ENCODE measurements at places on chromosomes 13 and 19.

DNA sequence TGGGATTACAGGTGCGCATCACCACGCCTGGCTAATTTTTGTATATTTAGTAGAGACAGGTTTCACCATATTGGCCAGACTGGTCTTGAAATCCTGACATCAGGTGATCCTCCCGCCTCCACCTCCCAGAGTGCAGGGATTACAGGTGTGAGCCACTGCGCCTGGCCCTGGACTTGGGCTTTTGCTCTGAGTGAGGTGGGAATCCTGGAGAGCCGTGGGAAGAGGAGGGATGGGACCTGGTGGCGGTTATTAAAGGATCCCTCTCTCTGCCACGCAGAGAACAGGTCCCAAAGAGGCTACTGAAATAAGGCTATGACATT, 1.7 kb upstream of the TLE5 start:
- no peak for DNase-seq

DNA sequence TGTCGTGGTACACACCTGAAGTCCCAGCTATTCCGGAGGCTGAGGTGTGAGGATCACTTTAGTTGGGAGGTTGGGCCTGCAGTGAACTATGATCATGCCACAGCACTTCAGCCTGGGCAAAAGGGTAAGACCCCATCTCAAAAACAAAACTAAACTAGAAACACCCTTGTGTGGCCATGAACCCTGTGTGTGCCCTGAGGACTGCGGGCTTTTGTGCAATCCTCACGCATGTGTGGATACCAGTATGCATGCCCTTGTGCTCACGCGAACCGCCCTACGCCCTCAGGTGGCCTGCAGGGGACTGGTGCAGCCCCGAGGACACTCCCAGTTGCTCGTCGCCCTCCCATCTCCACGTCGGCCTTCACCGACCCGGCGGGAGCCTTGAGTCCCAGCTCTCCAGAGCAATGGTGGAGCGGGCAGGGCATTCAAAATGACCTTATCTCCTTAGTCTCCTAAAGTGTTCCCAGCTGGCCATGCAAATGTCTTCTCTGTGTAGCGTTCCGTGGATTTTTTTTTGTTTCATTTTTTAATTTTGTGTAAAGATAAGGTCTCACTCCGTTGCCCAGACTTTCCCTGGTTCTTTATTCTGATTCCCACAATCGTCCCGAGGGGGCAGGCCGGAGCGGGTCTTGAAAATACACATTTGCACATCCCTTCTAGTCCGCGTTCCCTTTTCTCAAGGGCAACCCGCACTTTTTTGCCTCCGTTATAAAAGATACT, 868 bp upstream of the EGLN2 start:
- DNase-seq = no peak

GRCh38 chr13:99256283-99256682, 1.9 kb downstream of the GPR18 start:
- no peak for DNase-seq

DNA sequence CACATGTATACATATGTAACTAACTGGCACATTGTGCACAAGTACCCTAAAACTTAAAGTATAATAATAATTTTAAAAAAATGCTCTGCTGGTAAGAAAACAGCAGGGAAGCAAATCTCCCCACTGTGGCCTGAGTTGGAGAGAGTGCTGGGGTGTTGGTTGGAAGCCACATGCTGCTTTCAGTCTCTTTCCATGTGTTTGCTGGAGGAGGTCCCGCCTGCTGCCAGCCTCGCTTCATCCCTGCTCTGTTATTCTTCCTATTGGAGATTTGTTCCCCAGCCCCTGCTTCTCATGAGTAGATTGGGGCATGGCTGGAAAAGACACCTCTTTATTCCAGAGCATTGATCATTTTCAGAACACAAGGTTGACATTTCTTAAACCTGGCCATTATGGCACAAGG, 230.5 kb downstream of the FGF9 start:
- no peak for DNase-seq

- no peak for DNase-seq
Measured at GRCh38 chr13:51280379-51280940, 58.3 kb downstream of the FAM124A start.

DNA sequence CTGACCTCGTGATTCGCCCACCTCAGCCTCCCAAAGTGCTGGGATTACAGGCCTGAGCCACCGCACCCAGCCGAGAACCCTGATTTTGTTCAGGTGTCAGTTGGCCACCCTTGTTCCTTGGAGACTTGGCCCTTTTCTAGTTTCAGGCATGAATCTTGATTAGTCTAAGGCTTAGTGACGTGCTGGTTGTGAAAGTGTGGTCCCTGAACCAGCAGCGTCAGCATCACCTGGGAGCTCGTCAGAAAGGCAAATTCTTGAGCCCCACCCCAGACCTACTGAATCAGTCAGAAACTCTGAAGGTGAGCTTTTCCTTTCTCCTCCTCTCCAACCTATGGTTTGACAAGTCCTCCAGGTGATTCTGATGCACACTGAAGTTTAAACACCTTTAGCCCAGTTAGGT, 35.2 kb downstream of the CACNG6 start:
- DNase-seq = no peak

DNA sequence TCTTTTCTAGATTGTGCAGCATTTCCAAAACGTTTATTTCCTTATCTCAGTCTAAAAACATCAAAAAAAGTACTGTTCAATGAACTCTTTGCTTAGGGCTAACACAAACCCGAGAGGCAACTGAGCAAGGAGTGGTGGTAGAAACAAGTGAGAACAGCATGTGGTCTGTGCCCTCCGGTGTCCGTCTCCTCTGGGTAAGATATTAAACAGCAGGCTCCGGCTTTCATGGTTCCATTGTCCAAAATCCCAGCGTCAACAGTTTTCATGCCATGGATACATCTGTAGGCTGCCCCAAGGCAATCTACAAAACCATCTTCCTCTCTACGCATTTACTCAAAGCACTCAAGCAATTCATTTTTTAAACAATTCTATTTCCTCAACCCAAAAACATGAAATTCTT, 22.8 kb downstream of the DCLK1 start:
- no peak for DNase-seq

DNA sequence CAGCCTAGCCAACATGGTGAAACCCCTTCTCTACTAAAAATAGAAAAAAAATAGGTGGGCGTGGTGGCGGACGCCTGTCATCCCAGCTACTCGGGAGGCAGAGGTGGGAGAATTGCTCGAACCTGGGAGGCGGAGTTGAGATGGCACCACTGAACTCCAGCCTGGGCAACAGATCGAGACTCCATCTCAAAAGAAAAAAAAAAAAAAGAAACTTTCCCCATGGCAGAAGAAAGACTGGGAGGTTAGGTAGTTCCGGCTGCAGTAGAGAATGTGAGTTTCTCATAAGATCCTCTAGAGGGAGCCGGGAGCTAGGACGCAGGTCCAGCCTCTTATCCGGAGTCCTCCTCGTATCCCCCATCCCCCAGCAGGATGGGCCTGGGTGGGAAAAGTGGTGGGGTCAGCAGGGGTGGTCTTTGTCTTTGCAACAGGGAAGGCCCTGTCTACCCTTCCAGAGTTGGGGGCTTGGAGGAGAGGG, 13.2 kb upstream of the CREB3L3 start:
- no peak for DNase-seq

DNA sequence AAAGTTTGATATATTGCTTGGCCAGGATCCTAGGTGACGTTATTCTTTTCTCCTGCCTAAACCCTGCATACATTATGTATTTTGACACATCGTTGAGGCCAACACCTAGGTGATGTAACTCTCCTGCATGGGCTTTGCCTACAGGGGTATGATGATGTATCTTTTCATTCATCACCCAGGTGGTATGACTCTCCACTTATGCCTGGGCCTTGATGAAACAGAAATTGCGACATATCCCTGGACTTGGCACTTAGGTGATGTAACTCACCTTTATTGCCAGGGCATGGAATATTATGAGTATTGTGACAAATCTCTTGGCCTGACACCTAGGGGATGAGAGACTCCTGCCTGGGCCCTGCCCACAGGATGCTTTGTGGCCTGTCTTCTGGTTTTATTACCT, 18.5 kb upstream of the ZNF681 start:
- no peak for DNase-seq

- no peak for DNase-seq
Measured at GRCh38 chr19:9849791-9850190, 14.7 kb downstream of the PIN1 start.

DNA sequence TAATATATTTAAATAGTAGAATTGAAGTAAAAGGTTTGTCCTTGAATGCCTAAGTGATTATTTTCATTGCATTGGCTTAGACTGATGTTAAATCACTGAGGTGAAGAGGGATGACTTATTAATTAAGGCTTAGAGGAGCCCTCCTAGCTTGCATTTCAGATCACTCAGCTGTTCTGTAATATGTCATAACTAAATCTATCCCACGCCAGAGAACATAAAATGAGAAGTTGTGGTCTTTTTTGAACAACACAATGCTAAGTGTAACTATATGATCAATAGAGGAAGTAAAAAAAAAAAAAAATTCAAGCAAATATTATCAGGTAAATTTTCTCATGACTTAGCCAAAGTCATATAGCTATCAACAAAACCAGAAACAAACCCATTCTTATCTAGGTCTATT, 752.2 kb downstream of the GPC5 start:
- DNase-seq = no peak

GRCh38 chr13:42600943-42601342, 27.0 kb downstream of the TNFSF11 start:
- no peak for DNase-seq

DNA sequence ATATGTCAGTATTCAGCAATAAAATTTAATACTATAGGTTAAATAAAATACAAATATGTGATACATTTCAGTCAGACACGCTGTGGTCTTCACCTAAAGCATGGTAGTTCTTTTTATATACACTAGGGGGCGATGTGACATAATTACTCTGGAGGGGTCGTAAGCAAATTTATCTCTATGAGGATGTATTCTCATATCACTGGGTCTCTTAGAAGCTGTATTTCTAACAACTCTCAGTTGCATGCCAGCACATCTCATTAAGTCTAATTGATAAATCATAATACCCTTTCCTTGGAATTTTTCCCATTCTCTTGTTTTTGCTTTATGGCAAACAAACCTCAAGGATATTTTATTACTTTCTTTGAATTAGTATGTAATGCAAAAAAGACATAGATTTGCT, 3.9 kb upstream of the PCDH17 start:
- no peak for DNase-seq

GRCh38 chr19:9058905-9059667, 27.8 kb upstream of the OR1M1 start:
- no peak for DNase-seq

DNA sequence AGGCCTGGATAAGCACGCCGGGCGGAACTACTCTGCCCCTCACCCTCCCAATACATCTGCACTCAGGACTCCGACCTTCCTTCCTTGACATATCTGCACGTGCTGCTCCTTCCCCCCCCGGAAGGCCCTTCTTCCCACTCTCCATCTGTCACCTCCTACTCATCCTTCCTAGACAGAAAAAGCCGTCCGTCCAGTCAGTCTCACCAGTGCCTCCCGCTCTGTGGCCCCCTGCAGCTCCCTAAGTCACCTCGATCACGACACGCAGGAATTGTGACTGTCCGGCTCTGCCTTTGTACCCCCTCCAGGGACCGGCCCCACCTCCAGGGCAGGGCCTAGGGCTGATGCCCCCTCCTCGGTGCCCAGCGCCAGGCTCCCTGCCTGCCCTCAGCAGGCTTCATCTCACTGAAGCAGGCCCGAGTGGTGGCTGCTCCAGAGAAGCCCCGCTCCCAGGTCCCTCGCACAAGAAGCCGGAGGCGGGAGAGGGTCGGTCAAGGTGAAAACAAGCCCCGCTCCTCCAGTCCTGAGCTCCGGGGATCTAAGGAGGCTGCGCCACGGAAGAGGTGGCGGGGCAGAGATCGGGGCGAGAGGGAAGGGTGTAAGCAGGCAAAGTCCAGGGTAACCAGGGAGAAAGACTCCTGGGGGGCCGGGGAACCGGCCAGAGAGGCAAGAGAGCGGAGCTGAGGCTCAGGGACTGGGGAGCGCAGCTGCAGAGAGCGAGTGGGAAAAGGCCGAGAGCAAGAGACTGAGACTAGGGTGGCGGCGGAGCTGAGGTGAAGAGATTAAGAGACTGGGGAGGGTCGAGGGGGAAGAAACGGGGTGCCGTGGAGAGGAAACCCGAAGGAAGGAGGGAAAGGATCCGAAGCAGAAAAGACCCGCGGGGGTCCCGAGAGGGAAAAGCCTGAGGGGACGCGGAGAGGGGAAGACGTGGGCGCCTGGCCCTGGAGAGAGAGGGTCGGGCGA, 1.1 kb downstream of the PPP6R1 start:
- DNase-seq = no peak

- no peak for DNase-seq
Measured at GRCh38 chr19:42212886-42213285, 4.6 kb downstream of the DEDD2 start.

DNA sequence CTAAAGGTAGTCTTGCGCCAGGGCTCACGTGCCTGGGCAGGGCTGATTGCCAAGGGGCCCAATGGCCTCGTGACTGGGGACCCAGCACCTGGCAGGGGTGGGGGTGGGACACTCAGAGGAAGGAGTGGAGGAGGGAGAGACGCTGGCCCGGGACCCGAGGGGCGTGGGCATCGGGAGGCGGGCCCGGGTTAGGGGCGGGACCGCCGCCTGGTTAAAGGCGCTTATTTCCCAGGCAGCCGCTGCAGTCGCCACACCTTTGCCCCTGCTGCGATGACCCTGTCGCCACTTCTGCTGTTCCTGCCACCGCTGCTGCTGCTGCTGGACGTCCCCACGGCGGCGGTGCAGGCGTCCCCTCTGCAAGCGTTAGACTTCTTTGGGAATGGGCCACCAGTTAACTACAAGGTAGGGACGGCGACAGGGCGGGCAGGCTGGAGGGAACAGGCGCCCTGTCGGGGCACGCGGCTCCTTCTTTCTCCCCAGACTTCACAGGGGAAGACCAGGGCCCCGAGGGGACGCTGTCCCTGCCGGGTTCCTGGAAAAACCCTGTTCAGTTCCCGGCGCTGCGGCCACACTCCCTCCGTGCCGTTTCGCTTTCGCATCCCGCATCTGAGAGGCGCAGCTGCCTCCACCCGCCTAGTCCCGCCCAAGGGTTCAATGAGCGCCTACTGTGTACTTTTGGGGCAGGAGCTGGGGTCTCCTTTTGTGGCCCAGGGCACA, at the start of gene IFI30:
Gene IFI30 (plus strand): TSS at position 242 of the 717 bp plus-strand sequence. CDS start 29 bp downstream, at position 271.
- no peak for DNase-seq

DNA sequence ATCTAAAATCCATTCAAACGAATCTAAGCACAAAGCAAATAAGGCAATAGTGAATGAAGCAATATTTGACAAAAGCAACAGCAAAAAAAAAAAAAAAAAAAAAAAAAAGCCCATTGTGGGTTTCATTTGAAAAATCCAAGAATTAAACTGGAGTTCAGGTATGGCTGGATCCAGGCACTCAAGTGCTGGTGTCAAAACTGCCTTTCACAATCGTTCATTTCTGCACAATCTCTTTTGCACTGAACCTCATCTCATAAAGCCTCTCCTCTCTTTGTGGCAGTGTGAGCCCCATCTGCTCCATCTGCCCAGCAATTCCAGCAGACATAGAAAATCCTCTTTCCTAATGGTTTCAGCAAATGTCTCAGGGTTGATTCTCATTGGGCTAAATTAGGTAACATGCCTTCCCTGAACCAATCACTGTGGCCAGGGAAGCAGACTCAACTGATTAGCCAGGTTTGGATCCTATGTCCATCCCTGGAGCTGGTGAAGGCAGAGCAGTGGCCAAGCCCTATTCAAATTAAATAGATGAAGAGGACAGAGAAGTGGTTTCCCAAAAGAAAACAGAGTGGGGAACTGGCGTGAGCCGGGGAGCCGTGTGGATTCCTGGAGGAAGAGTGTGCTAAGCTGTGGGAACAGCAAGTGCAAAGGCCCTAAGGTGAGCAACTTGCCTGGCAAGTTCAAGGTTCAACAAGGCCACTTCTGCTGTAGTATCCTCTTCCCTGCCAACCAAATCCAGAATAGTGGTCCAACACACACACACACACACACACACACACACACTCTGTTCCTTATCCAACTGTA, 1.2 kb upstream of the HIF3A start:
- no peak for DNase-seq
